ENCODE measurements at places on chromosomes 5 and 9.
A peak's percentile ranks its signal among the peaks of the same experiment; 100 is the strongest.

- DNase-seq: no peak
These were observed 140.1 kb downstream of the COX7C start for GRCh38 chr5:86757824-86758223.

DNA sequence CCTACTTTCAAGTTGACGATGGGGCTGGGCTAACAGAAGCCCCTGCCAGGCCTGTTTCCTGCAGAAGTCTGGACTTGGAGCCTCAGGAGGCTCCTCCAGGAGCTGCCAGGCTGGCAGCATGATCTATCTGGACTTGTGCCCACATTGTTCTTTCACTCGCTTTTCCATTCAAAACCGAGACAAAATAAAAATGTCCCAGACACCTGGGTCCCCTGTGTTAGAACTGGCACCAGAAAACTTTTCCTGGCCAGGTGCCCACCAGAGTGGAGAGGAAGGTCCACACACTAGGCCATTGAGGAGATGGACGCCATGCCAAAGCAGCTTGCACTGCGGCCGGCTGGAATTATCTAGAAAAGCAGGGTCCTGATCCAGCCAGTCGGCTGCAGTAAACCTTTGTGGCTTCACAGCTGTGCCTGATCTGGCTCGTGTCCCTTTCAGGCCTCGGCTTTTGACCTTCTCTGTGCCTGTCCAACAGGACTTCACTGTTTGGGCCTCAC, 78.2 kb downstream of the GCNT1 start:
- DNase-seq: peak; percentile 54

DNA sequence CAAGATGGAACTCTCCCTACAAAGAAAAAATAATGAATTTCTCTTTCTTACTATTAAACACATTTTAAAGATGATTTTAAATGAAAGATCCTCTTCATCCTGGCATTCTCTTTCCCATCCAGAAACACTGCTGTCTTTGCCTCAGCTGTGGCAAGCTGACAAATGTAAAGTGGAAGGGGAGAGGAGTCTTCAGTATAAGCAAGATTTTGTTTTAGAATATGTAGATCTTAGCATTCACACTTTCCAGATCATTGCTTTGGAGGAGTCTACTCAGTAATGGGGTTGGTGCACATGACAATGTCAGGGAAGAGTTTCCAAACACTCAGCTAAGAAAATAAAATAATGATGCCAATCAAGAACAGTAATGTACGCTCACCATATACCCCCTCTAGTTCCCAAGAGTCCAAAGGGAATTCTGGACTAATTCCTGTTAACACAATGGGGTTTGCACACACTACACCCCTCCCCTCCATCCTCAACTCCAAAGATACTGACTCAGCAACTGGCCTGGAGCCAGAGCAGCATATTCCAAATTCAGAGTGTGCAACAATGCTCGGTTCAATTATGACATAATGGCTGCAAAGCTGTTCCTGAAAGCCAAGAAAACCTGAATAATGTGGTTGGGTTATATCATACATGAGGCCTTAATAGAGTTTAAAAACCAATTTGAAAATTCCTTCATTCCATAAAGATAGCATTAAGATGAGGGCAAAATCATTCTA, 4.6 kb downstream of the C5orf63 start:
- peak; percentile 32 for DNase-seq

DNA sequence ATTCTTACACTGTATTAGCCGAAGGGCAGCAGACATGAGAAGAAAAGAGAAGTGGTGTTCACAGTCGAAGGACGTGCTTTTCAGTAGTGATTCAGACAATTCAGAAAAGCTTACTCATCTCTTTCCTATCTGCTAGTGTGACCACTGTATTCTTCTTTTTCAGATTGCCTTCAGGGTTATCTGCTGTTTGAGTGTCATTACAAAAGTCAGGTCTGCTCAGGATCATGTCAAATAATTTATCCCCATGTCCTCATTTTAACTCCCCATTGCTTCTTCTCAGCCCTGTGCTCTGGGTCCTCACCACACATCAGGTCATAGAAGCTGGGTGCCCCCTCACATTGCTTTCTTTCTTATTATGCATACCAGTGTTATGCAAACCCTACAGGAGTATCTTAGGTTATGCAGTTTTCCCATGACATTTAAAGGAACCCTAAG, 394.0 kb downstream of the CETN3 start:
- no peak for DNase-seq

DNA sequence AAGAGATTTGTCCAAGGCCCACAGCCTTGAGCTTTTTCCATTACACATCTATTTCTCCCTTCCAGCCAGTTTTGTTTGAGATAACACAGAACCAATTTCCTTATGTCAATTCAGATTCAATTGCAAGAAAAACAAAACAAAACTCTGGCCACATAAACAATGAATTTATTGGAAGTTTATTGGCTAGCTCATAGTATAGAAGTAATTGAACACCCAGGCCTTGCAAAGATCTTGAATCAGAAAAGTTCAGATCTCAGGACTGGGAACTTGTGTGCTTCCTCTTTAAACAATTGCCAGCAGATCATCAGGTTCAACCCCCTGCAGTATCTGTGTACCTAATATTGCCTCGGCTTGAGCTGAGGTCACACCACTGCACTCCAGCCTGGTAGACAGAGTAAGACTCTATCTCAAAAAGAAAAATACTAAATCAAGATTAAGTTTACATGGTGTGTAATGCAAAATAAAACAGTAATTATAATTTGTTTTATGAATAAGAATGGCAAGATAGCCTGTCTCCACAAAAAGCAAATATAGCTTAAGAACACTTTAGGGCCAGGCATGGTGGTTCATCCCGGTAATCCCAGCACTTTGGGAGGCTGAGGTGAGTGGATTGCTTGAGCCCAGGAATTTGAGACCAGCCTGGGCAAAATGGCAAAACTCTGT, 4.1 kb upstream of the ZCCHC10 start:
- no peak for DNase-seq

DNA sequence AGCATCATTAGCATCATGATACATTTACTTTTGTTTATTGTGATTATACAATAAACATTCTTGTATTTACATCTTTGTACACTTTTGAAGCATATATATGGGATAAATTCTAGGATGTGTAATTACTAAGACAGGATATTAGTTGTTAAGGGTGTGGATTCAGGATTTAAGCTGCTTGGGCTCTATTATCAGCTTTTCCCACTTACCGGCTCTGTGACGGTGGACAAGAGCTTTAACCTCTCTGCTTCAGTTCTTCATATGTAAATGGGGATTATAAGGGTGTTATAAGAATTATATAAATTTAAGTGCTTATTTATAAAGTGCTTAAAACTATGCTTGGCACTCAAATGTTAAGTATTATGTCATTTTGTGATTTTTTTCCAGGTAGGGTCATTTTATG, 131.1 kb downstream of the FER start:
- no peak for DNase-seq

GRCh38 chr9:33800886-33801285, 5.5 kb downstream of the PRSS3 start:
- DNase-seq: no peak

- no peak for DNase-seq
These were observed 57.4 kb upstream of the PTCH1 start for GRCh38 chr9:95574176-95574575.

GRCh38 chr5:115229606-115230005, 33.1 kb downstream of the PGGT1B start:
- no peak for DNase-seq

- DNase-seq: peak; percentile 85
These were observed 135.6 kb upstream of the PPP1R26 start for GRCh38 chr9:135343837-135344522.

- peak; percentile 85 for DNase-seq
These were observed at the start of gene ROR2 for GRCh38 chr9:91949946-91950664. Gene ROR2, minus strand, starts transcription at chr9:91950228.

DNA sequence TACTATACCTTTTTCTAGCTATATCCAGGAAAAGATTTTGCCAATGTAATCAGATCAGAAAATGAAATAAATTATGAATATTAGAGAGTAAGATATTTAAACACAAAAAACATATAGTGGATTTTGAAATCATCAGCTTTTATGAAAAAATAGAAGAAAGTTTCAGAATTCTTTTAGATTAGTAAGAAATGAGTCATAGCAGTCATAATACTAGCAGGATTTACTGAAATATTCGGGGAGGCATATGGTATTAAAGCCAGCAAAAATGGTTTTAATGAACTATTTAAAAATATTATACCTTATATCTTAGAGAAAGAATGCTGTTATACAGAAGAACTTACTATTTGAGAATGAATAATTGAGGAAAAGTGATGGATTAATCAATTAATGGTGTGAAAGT, 303.6 kb upstream of the NUDT12 start:
- DNase-seq: no peak

DNA sequence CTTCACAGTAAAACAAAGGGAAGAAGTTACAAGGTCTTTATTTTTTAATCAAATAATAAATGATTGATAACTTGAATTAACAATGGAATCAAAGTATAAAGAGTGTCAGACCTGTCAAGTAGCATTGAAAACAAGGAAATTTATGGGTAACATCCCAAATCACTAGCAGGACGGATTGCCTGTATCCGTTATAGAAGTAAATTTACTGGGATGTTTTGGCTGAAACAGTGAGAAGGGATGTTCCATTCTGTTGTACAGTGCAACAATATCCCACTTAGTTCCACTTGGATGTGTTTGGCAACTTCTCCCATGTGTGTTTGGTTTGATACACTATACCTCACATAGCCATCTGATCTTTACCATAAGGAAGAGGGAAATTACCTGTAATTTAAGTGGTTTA, 421.0 kb upstream of the CHD1 start:
- DNase-seq: no peak

DNA sequence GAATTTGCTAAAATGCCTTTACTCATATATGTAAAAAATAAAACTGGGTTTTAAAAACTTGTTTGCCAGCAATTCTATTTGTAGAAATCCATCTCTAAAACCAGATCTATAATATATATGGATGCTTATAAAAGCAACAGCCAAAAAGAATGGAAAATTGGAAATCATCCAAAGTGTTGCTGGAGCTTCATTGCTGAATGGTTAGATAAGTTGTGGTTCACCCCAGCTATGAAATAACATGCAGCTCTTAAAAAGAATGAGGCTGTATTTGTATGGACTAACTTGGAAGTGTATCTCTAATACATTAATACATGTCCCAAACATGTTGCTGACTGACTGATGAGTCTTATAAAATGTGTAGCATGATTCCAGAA, 76.2 kb downstream of the STK10 start:
- DNase-seq: no peak

All from left ventricle myocardium superior (tissue), 1 donor.